ENCODE measurements at places on chromosomes 2 and 18.

DNA sequence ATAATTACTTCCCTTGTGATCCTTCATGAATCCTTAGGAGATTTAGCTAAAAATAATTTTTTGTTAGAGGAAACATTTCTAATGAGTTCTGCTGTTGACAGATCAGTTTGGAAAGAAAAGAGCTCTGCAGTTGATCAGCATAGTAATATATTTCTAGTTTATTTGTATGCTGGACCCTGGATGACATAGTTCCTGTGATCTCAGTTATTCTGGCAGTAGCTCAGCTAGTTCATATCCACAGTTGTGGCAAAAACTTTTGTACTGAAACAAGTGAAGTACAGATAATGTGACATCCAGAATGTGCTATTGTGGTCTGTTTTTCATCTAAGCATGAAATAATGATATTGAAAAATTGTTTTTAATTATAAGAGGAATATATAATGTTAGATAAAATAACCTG is 33.7 kb downstream of the ABI2 start:
- no peak for DNase-seq

DNA sequence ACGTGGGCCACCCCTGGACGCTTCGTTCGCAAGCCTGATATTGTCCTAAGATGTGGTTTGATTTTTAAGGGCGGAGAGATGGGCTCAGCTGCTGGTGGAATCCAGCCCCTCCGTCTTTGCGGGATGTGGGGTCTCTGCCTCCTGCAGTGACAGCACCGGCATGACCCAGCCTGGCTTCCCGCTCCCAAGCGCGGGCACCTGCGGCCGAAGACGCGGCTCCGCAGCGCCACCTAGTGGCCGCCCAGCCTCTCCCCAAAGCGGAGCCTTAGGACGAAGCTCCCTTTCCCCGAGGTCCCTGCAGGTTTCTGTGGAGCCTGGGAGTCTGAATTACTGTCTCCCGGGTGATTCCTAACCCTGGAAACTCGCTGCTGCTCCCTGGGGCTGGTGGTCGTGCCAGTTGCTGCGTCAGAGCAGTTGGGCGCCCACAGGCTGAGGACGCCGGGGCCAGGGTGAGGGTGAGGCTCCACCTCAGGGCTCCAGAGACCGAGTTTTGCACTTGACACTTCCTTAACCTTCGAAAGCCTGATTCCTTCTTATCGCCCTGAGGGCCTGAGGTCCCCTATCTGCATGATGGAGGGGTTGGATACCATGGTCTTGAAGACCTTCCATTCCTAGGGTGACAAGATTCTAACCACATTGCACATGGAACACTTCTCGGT is 137.5 kb downstream of the TPO start:
- peak; percentile 62 for DNase-seq

GRCh38 chr2:212343167-212343566 is 195.4 kb downstream of the ERBB4 start:
- no peak for DNase-seq

DNA sequence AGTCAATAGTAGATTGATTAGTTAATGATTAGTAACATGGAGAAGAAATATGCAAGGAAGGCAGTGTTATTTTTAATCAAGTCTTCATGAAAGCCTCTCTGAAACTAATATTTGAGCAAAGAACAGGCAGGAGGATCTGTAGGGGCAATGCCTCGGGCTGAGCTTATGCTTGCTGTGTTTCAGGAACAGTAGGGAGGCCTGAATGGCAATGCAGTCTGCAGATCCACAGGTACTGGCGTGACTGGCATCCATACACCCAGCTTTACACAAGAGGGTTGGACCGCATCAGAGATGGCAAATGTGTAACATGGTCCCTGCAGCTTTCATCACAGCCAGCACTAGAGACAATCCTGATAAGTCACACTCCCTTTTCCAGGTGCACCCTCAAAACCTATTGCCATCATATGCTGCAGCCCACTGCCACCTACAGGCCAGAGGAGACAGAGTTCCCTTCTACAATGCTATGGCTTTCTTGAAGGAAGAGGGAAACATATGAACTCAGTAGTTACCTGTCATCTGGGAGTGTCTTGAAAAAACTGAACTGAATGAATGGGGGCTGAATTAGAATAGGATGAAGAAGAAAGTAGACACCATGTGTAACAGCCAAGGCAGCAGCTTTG is 582.4 kb upstream of the RAB6C start:
- no peak for DNase-seq

DNA sequence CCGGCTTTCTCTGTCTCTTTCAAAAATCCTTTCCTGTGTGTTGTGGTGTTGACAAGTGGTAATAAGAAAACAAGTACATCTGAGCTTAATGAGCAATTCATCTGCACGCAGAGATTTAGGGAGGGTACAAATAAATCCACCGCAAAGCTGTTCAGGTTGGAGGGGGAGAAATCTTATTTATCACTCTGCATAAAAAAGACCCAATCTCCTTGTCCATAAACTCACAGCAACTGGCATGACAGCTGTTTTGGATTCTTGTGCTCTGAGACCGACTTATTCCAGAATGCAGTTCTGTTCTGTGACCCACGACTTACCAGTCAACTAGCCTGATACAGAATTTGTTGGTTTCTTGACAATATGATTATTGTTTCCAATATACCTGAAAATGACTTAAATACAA is 380.1 kb downstream of the SOX11 start:
- DNase-seq: no peak

DNA sequence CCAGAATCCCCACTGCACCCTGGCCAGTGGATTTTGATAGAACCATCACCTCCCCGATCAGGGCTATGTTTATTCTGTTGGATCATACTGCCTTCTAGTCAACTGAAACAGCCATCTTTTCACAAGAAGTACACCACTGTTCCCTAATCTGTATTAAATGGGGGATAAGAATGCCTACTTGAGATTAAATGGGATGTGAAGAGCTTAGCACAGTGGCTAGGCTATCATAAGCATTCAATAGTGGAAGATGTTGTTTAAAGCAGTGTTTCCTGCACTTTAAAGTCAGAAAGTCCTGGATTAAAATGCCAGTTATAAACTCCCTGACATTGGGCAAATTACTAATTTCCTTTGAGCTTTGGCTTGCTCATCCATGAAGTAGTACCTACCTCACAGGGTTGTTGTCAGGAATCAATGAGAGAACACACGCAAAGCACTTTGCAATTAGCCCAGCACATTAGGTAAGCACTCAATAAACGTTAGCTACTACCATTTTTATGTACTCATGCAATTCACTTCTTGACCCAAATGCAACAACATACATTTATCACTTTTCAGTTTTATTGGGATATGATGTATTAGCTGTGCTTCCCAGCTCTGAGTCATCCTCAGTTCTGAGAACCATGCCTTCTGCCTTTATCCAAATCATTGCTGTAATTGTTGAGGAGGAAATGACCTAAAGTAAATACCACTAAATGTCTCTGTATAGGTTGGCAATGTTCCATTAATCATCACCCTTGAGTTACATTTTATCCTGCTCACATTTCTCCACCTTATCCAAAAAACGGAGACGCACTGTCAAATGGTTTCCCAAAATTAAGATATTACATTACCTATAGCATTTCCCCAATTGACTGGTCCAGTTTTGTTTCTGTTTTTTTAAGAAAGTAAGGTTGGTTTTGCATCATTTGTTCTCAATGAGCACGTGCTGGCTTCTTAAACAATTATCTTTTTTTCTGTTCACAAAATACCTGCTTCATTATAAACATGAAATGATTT is 2.1 kb downstream of the TMEM247 start:
- DNase-seq: no peak

GRCh38 chr2:72934683-72935610 is 17.6 kb downstream of the EMX1 start:
- no peak for DNase-seq

DNA sequence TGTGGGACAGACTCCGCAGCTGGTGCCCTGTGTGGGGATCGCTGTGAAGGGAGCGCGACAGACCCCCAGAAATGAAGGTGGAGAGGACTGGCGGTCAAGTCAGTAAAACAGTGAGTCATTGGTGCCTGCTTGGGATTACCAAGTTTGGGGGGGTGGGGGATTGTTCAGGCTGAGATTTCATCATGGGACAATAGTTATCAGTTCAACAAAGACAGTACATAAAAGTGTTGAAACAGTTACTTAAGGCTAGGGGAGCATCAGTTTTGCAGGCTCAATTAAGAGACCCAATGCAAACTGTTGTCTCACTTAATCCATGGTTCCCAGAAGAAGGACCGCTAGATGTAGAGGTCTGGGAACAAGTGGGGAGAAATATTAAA is 42.4 kb upstream of the PDK1 start:
- DNase-seq: no peak

DNA sequence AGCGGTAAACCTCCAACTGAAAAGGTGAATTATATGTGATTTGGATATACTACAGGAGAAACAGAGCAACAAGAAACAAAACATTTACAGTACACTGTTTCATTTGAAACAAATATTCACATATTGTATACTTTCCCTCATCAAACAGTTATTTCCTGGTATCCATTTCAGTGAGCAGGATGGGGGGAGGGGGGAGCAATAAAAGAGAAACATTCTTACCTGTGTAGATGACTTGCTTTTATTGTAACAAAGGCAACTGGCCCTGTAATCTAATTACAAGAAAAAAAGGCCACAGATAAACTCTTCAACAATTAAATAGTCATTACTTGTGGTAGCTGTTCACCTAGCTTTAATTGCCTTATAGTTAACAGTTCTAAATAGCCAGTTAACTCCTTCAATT is 3.9 kb upstream of the PPP1CB start:
- DNase-seq: no peak

GRCh38 chr2:150280231-150280630 is 207.2 kb downstream of the RND3 start:
- DNase-seq: no peak

DNA sequence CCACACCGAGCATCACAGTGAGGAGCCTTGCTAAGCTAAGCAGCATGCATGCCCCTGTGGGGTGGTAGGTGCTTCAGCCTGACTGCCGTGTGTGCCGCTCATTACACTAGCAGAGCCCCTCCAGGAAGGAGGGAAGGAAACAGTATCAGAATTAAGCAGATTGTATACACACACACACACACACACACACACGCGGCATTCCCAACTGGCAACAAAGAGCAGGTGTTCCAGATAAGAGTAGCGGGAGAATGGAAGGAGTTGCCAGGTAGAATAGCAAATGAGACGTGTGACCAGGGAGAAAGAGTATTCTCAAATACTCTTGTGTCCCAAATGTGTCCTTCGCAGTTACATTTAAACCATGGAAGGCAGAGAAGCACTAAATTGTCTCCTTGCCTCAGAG is 47.6 kb upstream of the TTC39C start:
- DNase-seq: no peak

DNA sequence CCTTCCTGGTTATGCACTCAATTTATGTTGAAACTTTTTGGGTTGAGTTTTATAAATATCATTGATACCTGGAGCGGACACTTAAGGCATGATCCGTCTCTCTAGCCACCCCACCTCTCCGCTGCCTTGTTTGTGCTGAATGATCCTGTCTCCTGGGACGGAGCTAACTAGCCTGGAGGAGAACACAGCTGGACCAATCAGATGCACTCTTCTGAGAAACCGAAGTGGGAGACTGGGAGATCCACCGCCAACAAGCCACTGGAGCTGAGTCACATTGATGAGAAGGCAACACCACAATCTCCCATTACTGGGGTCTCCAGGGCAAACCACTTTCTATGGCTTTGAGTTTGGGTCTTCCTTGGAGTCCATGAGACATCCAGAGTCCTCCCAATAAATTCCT is 29.3 kb downstream of the CYP26B1 start:
- DNase-seq: no peak

- DNase-seq: no peak
These were observed 24.2 kb downstream of the TRAF3IP1 start for GRCh38 chr2:238344517-238344916.

DNA sequence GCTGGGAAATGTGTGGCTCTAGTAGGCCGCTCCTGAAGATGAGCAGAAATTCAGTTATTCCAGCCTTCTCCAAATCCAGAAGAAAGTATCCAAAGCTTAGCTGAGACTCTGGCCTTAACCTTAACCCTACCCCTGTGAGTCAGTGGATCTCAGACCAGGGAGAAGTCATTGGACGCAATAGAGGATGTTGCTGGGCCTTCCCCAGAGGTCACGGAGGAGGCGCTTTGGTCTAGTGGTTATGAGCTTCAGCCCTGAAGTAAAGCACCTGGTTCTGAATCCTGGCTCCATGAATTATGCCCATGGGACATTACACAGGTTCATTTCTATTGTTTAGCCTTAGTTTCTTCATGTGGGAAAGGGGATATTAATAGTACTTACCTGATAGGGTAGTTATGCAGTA is 24.0 kb downstream of the PKDCC start:
- no peak for DNase-seq

DNA sequence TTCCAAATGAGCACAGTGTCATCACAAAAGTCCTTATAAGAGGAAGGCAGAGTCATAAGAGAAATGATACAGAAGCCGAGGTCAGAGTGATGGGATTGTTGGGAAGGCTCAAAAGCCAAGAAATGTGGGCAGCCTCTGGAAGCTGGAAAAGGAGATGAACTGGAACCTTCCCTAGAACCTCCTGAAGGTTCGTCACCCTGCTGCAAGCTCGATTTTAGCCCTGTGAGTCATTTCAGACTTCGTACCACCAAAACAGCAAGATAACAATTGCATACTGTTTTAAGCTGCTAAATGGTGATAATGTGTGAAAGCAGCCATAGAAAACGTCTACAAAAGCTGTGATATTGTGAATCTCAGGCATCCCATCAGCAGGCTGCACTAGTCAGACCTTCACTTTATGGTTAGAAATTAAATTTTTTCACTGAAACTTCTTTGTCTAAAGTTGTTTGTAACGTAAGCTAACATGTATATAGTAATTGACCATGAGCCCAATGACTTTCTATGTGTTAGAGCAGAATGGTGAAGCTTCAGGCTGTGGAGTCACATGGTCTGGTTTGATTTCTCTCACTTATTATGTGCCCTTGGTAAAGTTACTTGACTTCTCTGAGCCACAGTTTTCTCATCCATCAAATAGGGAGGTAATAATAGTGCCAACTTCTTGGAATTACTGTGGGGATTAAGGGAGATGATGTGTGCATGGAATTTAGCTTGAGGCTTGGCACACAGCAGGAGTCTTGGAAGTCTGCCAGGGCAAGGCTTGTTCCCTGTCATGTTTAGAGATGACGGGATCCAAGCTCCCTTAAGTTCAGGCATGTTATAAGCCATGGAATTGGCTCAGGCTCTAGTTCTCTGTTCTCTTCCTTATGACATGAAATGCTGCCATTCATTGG is 132.0 kb upstream of the CCDC195 start:
- DNase-seq: no peak

- DNase-seq: no peak
These were observed 298.0 kb upstream of the SOX11 start for GRCh38 chr2:5394223-5394622.

- no peak for DNase-seq
These were observed 19.9 kb downstream of the ABCG5 start for GRCh38 chr2:43818761-43819160.

GRCh38 chr2:225559072-225559415 is 159.5 kb downstream of the NYAP2 start:
- no peak for DNase-seq
